ENCODE measurements at places on chromosomes 16 and 17.

GRCh38 chr16:11642765-11643116 lies 25.5 kb upstream of the SNN start:
- DNase-seq, result no peak

DNA sequence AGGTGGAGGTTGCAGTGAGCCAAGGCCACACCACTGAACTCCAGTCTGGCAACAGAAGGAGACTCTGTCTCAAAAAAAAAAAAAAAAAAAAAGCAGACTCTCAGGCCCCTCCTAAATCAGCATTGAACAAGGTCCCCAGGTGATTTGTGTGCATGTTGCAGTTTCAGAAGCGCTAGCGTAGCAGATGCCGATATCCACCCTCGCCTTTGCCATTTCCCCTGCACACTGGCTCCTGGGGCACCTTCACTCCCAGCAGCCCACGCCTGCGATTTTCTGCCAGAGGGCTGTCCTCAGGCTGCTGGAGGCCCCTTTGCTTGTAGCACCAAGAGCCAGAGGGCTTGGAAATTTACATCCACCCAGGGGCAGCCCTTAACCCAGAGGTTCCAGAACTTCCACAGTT lies 95.6 kb downstream of the WSCD1 start:
- DNase-seq, result no peak

GRCh38 chr16:68378436-68379415 lies 67.9 kb downstream of the PRMT7 start:
- no peak for DNase-seq

DNA sequence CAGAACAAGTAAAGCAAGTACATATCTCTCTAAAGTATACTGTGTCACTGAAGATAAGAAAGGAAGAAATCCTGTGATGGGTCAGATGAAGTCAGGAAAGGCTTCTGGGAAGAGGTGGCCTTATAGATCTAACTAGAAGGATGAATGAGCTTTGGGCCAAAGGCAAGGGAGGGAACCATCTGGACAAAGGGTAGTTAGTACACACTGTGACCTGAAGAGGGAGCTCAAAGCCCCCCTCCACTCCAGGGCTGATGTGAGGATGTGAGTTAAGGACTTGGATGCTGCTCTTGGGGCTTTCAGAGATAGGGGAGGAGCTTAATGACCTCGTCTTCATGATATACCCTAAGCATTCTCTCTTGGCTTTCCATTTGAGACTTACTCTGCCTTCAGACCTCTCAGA lies 185.3 kb upstream of the CACNG3 start:
- no peak for DNase-seq

- no peak for DNase-seq
Measured at GRCh38 chr16:49632086-49632794, 223.7 kb downstream of the ZNF423 start.

All from T follicular helper cell (primary cell).